ENCODE measurements at places on chromosomes 6 and 20.

DNA sequence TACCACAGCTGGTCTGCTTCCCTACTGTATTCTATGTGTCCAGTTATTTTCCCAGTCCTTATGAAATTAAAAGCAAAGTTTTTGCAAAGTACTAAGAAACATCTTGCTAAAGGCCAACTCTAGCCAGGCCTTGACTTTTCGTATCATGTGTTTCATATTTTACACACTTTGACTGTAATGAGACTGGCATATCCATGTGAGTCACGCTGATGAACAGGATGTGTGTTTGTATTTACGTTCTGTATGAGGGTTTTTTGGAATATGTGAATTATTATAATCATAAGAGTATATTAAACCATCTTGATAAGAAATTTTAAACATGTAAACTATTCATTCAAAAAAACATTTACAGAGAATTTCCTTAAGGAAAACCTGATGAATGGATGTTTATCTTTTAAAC, 59.7 kb downstream of the EYA4 start:
- DNase-seq: no peak

DNA sequence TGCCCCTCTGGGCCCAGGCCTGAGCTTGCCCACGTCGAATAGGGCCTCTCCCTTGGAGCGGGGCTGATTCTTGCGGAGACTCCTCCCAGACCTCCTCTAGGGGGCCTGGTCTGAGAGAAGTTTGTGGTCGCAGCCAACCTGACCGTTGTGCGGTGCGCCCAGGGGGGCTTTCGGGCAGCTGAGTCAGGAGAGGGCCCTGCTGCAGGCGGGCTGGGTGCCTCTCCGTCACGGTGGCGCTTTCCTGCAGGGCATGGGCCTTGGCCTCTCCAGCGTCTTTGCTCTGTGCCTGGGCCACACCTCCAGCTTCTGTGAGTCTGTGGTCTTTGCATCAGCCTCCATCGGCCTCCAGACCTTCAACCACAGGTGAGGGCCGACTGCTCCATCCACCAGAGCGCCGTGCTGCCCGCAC, 12.9 kb downstream of the SLC17A9 start:
- DNase-seq: no peak

DNA sequence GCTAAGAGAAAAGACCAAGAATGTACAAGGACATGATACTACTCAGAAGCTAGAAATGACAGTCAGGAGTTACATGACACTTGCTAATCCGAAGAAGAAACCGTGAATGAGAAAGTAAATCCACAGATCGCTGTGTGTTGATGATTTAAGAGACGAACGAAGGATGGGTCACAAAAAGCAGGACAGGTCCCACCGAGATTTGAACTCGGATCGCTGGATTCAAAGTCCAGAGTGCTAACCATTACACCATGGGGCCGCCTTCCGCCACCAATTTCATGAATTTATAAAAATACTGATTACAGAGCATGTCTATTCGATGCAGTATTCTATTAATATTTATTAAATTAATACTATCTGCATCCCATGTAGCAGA, 54.0 kb upstream of the BTN3A2 start:
- DNase-seq: peak; percentile 8

- DNase-seq: no peak
These were observed 1.8 kb upstream of the RBM39 start for GRCh38 chr20:35743693-35744491.

- no peak for DNase-seq
These were observed 1.4 kb downstream of the CTSZ start for GRCh38 chr20:59005523-59006166.
